ENCODE measurements at places on chromosomes 1 and 21.

GRCh38 chr1:223788746-223789415 is 56.9 kb downstream of the TP53BP2 start:
- no peak for DNase-seq

DNA sequence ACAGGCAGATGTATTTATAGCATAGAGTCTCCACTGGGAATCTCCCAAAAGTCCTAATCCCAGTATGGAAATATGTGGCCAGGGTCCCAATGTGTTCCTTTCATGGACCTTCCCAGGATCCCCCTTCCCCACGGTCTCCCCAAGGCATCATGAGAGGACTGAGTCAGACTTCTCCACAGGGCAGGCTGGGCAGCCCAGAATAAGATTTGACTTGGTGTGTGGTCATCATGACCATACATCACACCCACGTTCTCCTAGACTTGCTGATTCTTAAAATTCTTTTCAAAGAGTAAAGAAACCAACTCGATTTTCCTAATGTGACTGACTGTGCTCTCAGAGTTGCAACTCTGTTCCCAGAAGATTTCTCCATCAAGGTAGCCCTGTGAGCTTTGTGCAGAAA is 93.9 kb upstream of the CD34 start:
- DNase-seq, result no peak

GRCh38 chr1:208835097-208835463 is 590.9 kb upstream of the PLXNA2 start:
- DNase-seq, result no peak

DNA sequence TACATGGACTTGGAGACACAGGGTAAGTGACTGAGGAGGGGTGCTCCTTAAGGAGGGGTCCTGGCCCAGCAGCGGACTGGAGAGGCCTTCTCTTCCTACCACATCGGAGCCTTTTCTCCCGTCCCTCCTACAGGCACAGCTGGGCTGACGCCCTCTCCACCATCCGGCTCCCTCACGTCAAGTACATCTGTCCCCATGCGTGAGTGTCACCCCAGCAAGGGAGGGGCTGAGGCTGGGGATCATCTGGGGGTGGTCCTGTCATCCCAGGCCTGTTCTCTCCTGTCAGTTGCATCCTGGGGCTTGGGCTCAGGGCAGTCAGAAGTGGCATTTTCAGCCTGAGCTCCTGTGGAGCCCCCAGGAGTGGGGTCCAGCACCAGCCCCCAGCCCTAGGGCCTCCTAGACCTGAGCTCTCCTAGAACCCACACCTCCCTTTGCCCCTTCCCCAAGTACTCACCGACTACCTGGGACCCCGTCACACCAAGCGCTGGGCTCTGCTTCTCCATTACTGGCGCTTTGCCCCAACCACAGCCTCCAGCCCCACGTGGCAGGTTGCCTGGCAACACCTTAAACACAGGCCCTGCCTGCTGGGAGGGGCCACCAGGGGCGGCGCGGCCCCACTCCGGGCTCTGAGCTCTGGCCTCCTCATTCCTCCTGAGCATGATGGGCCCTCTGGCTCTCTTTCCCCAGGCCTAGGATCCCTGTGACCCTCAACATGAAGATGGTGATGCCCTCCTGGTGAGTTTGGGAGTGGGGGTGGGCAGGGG is 2.3 kb downstream of the LYPLA2 start:
- peak; percentile 41 for DNase-seq

GRCh38 chr1:182806015-182806678 is 16.6 kb downstream of the NPL start:
- peak; percentile 89 for DNase-seq

- DNase-seq, result peak; percentile 79
These were observed 375.7 kb upstream of the CAMK1G start for GRCh38 chr1:209207701-209208286.

DNA sequence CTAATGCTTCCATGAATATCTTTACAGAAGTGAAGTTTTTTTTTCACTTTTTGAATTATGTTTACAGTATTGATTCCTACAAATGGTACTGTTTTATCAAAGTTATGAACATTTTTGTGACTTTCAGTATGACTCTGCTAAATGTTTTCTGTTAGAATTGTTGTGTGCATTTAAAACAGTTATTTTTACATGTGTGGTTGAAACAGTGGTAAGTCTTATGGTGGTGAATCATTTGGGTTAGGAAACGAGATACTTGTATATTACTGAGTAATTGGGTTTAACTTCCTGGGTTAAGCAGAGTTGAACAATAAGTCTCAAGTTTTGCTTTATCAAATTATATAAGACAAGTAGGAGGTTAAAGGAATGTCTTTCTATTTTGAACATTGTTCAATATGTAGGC is 66.8 kb downstream of the VPS13D start:
- no peak for DNase-seq

DNA sequence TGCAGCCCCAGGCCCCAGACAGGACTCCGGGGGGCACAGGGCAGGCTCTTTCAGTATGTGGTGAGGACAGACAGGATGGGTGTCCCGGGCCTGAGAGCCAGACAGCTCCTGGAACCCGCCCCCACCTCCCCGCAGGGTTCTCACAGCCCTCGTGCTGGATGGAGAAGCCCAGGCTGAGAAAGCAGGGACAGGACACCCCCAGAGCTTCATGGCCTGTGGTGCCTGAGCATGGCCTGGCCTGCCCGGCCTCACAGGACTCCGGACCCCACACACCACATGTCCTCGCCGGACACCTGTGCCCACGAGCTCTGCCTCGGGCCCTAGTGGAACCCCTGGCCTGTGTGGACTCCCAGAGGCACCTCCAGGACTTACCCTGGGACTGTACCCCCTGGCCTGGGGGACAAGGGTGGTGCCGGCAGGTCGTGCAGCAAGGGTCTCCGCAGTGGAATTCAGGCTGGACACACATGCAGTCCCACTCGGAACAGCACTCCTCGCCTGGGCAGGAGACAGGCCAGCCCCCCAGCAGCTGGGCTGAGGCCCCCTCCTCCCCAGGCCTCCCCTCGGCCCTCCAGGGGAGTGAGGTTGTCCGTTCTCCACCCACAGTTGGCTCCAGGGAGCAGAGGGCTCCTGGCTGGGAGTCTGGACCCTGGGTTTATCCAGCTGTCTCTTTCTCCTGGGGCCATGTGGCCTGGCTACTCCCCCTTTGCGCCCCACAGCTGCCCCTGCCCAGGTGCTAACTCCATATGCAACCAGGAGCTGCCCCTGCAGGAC is 1.2 kb downstream of the TNFRSF18 start:
- DNase-seq, result no peak

Measured in iPS-NIHi11 (cell line).